ENCODE measurements at places on chromosomes 2 and 18.

DNA sequence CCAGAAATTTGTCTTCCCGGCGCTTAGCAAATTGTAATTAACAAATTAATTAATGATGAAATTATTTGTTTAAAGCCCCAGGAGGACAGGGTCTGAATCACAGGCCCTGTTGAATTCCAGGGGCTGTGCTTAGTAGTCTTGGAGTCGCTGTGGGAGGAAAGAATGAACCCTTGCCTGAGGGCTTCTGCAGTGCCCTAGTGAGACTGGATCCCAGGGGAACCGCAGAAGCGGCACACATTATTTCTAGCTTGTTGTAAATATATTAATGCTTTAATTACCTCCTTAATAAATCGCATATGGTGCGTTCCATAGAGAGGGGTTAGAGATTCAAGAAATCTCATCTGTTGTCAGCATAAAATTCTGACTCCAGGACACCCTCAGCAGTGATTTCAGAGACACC, 235.4 kb downstream of the CELF4 start:
- no peak for DNase-seq

GRCh38 chr2:174971868-174972781, 33.1 kb downstream of the CHN1 start:
- DNase-seq, result peak; percentile 25

DNA sequence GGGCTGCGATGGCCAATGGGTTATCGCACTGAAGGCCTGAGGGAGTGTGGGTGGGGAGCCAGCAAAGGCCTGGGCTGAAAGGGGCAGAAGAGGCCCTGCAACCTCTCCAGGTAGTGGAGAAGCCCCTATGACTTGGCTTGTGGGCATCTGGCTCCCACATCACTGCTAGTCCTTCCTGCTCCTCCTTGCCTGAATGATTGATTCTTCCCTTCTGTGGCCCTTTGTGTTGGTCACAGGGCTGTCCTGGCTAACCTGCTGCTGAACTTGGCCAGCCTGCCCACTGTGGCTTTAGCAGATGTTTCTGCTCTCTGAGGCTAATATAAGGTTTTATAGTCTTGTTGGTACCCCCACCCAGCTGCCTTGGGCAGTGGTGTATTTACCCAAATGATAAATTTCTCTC, 136.2 kb upstream of the ALPP start:
- no peak for DNase-seq

DNA sequence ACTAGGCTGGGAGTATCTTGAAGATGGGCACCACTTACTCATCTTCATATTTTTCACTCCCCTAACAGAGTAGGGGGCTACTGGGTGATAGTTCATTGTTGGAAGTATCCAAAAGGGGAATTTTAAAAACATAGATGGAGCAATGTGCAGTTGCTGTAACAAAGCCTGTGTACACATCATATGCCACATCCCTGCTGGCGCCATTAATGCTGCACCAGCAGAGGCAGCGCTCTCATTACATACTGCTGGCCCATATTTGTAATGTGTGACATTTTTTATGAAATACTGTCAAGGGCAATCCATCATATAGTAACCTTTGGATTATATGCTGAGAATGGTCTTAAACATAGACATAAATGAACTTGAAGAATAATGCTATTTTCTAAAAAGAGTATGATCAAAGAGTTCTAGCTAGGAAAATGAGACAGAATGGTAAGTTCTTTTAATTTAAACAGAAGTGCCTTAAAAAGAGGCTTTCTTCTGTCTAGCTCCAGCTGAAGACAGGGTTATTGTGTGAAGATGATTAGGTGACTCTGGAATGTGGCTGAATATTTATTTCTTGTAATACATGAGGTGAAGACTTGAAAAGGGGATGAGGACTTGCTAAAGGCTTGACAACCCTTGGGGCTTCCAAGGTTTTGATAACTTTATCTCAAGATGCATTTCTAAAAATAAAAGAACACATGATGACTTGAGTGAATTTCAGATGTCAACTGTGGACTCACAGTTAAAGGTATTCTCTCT, 2.4 kb upstream of the TMEM178A start:
- no peak for DNase-seq

- DNase-seq, result no peak
Observed at GRCh38 chr2:205679410-205680009, 2.8 kb upstream of the NRP2 start.

GRCh38 chr2:148042219-148042618, 21.3 kb downstream of the MBD5 start:
- no peak for DNase-seq

DNA sequence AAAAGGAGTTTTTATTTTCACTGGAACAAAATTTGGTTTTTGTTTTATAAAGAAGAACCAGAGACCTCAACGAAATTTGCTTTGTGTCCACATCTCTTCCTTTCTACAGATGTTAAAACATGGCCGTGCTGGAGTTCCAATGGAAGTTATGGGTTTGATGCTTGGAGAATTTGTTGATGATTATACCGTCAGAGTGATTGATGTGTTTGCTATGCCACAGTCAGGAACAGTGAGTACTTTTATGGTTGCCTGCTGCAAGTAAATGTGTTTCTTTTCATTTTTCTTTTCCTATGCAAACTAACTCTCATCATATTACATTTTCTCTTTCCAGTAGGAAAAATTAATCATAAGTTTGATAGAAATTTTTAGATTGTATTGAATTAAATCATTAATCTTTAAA, 48.4 kb upstream of the TBR1 start:
- no peak for DNase-seq

- DNase-seq, result no peak
Observed at GRCh38 chr2:208937521-208937920, 486.3 kb upstream of the MAP2 start.

GRCh38 chr2:71800106-71800809, 346.9 kb downstream of the DYSF start:
- no peak for DNase-seq

DNA sequence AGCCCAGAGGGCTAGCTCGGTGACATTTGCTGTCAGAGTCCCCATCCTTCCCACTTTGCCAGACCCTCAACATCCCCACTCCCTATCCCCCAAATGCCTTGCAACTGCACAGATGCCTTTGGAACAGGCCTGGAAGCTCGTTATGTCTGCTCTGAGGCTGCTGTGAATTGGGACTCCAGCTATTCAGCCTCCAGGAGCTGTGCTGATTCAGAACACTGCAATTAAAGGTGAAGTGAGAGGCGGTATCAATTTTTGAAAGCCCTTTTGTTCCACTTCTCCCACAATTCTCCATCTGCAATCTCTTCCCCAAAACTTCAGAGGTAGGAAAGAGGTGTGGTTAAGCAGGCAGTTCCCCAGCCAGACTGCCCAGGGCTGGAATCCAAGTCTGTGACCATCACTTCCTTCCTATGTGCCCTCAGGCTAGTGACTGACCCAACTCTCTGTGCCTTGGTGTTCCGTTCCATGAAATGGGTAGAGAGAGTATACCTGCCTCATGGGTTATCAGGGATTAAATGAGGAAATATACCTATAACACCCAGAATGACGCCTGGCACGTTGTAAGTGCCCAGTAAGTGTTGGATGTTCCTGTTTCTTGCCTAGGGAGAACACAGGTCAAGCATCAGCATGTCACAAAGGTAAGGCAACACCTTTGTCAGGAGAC, 17.5 kb downstream of the NOSTRIN start:
- no peak for DNase-seq

- no peak for DNase-seq
Observed at GRCh38 chr2:73110168-73111072, 2.3 kb downstream of the RAB11FIP5 start.

DNA sequence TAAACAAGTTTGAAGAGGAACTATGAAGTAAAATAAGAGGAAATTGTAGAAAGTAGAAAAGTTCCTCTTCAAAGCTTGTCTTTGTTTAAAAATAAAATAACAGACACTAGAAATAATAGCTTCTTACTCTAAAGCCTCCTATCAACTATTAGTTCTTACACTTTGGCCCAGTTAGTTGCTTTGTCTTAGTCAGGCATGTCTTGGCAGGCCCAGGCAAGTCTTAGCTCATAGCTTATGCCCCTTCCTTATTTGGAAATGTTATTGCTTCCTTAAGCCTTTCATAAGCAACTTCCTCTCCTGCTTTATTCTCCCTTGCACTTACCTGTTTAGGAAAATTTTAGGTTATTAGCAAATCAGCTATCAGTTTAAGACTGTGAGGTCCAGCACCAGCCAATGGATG, 950.6 kb upstream of the LRATD1 start:
- no peak for DNase-seq

DNA sequence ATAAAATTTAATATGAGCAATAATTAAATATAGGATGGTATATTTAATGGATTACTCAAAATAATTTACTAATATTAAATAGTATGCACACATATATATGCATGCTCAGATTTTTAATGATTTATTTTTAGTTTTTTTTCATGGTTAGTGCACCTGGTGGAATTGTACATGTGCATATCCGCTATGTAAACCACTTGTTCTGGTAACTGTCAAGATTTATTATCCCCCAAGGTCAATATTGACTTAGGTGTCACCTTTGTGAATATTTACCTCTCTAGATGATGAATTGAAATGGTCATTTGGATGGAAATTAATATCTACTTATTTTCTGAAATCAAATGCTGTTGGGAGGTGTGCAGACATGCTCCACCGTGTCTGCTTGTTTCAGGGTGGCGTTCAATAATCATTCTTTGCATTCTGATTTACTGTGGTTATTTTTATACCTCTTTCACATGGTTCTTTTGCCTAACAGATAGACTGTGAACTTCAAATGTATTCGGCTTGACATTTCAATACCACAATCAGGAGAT, 14.7 kb downstream of the CNTNAP5 start:
- DNase-seq, result no peak

DNA sequence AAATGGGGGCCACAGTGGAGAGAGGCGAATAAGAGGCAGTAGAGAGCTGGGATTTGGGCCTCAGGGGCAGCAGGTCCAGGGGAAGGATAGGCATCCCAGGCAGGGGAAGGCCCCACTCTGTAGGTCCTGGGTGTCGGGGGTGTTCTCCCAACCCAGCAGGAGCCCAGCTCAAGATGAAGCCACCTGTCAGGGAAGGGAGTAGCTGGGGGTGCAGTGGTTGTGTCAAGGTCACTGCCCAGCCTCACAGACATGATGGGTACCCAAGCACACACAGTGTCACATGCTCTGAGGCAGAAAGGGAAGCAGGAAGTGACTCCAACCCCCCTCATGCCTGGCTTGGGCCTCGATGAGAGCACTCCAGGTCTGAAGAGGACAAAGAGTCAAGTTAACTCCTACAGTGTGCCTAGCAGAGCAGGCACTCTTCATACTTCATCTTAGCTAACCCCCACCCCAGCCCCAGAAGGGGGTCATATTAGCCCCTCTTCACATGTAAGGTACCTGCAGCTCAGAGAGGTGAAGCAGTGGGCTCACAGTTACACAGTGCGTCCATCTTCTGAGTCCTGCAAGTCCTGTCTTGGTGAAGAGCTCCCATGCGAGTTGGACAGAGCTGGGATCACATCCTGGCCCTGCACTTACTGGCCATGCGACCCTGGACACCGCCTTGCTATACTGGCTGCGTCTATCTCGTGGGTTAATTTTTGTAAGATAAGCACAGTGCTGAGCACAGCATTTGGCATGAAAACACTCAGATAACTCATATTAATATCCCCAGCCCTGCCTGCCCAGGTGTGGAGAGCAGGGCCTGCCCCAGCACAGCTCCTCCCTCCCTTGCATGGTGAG, 72.6 kb upstream of the DAPL1 start:
- no peak for DNase-seq

GRCh38 chr2:166521155-166521554, 27.1 kb upstream of the SCN7A start:
- no peak for DNase-seq

DNA sequence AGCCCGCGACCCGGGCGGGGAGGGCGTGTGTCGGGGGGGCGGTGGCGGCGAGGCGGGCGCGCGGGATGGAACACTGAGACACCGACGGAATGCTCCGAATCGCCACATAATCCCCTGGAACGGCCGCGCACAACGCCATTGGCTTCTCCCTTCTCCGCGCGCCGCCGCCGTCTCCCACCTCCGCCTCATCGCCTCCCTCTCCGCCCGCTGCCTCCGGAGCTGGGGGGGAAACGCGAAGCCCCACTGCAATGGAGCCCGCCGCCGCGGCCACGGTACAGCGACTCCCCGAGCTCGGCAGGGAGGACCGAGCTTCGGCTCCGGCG, at the start of gene PHLPP1:
Gene PHLPP1, plus strand, starts transcription at position 106 of the 323 bp plus-strand sequence. Its CDS starts 143 bp downstream, at position 249.
- DNase-seq, result no peak

DNA sequence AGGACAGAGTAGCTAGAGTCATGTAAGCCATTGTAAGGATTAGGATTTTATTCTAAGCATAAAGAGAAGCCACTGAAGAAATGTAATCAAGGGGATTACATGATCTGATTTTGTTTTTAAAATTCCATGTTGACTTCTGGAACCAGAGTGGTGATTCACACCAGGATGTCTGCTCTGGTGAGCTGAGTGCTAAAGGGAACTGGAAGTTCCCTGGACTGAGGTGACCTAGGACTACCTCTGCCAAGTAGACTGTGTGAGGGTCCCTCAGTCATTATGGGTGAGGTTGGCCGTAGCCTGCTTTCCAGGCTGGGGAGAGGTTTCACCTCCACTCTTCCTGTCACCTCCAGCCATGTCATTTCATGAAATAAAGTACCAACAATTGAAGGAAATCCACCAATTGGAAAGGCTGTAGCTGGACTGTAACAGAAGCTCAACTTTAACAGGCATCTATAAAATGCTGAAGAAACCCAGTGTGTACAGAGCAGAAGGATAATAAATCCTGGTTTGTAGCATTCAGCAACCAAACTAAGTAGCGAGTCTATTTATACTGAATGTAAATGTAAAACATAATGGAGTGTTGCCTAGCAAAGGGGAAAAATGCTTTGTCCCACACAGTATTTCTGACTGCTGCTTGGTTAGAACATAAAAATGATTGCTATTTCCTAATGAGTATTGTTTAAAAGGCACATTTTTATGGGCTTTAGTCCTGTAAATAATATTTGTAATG, 507.4 kb upstream of the PKDCC start:
- no peak for DNase-seq

GRCh38 chr2:127829845-127830246, 18.9 kb upstream of the WDR33 start:
- DNase-seq, result no peak

DNA sequence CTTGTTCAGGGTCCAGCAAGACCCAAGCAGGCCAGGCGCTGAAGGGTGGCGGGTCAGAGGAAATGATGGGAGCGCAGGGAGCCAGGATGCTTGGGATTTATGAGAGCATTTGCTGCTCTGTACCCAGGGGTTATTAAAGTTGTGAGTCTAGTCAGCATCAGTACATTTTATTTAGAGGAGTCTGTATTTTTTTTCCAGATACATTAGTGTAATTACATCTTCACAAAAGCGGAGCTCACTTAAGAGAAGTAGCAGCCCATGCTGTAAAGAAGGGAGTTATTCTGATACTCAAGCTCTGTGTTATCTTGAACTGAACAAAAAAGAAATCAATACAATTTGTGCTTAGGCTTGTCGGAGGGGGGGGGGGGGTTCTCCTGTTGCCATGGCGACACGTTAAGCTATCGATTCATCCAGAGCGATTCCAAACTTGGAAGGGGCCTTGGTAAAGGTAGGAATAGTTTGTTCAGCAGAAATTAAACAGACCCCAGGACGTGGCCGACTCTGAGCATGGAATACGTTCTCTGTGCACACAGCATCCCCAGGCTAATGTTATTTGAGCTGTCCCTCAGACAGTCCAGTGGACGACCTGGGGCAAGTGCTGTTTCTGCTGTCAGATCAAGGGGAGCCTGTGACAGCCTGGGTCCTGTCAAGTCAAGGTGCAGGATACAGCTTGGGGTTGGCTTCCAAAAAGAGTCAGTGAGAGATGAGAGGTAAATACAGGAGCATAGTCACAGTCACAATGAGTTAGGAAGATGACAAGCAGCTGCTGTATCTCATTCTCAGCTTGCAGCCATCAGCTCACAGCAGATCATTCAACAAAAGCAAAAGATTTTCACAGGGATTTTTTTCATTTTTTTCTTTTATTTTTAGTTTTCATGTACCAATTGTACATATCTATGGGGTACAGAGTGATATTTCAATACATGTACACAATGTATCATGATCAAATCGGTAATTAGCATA, 387.6 kb downstream of the DCDC2C start:
- DNase-seq, result no peak
